Endothelial cell of umbilical vein (primary cell): ENCODE measurements at places on chromosomes 5 and 9. TPM values are rescaled to one million over a fixed set of nuclear protein-coding genes. Genes with fewer than 3 reads are reported as not detected.

DNA sequence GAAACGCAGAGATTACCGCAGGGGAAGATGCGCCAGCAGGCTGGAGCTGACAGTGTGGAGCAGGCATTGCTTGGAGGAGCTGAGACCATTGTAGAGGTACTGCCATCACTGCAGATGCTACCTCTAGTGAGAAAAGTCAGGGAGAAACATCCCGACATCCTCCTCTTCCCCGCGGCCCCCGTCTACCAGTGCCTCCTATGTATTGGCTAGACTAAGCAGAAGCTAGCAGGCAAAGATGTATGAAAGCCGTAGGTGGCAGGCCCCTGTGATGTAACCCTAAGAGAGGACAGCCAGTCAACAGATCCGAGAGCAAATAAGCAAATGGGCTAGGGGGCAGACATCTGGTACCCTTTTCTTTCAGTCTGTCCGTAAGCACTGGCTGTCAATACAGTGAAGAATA is 115.5 kb upstream of the ACTBL2 start:
- no peak for DNase-seq

Gene TICAM2
- 3.2 and 3.5 TPM in 2 replicates for total RNA-seq

DNA sequence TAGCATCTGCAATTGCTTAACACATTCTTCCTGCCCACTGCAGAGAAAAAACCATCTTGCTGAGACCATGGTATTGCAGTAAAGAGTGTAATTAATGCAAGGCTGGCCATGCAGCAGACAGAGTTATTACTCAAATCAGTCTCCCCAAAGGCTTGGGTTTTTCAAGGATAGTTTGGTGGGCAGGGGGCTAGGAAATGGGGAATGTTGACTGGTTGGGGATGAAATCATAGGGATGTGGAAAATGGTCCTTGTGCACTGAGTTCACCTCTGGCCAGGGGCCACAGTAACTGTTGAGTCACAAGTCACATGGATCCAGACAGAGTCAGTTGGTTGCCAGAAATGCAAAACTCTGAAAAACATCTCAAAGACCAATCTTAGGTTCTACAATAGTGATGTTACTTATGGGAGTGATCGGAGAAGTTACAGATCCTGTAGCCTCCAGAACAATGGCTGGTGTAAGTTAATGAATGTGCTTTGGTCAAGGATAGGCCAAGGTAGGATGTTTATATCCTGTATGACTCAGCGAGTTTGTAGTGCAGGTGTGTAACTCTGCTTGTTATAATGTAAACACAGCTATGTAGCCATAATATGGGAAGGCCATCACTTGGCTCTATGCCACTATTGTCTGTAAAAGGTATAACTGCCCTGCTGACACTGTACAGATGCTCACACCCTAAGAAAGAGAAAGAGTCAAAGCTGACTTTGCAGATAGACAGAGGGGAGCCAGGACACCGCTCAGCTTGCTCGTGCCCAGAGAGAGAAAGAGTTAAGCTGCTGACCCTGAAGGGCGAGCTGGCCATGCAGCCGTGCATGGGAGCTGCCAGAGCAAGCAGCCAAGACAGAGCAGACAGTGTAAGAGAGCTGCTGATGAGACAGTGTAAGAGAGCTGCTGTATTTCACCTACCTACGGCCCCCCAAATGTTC is 27.2 kb downstream of the C9orf152 start:
- peak; percentile 62 for DNase-seq

- DNase-seq, result no peak
These were observed 2.5 kb upstream of the ZNF474 start for GRCh38 chr5:122126756-122127321.

Gene ZBTB26
- total RNA-seq, result 4.8 and 5.0 TPM in 2 replicates

DNA sequence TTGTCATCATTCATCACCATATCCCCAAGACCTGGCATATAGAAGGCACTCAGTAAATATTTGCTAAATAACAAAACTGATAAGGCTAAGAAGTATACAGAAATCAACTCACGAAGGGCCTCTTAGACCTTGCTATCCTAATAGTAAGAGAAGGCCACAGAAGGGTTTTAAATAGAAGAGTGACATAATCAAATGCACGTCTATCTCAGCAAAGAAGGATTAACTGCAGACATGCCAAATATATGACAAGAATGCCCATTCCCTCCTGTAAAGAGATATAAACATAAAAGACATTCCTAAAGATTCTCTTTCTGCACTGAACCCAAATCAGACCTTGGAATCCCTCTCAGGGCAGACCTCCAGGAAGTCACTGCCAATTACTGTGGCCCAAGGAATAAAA is 34.1 kb downstream of the ECPAS start:
- no peak for DNase-seq
